DMS53 (cell line): ENCODE measurements at places on chromosomes 7 and 10.

- DNase-seq: peak; percentile 82
Observed at GRCh38 chr10:89414879-89415821, 782 bp downstream of the IFIT5 start.

GRCh38 chr10:128086003-128086863 is 40.0 kb downstream of the MKI67 start:
- no peak for DNase-seq

- no peak for DNase-seq
Observed at GRCh38 chr7:106015381-106016218, 52.5 kb downstream of the CDHR3 start.

DNA sequence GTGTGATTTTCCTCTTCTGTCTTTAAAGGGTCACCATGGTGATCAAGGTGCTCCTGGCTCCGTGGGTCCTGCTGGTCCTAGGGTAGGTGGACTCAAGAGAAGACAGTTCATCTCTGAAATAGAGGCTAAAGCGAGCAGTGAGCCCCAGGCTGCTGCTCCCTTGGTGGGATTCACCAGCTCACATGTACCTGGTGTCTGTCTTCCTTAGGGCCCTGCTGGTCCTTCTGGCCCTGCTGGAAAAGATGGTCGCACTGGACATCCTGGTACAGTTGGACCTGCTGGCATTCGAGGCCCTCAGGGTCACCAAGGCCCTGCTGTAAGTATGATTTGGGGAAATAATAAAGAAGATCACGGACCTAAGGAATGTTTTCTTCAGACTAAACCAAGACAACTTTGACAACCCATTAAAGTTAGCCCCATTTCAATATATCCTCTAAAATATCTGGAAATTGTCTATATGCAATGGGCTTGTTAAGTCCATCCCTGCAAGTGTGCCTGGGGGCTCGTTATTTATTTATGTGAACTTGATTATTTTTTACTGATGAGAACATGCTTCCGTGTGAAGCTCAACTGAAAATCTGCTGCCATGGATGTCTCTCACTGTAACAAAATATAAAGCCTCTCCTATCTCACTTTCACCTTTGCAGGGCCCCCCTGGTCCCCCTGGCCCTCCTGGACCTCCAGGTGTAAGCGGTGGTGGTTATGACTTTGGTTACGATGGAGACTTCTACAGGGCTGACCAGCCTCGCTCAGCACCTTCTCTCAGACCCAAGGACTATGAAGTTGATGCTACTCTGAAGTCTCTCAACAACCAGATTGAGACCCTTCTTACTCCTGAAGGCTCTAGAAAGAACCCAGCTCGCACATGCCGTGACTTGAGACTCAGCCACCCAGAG is 32.5 kb downstream of the COL1A2 start:
- DNase-seq: no peak

GRCh38 chr10:102615361-102615760 is 28.9 kb upstream of the TRIM8 start:
- peak; percentile 29 for DNase-seq

DNA sequence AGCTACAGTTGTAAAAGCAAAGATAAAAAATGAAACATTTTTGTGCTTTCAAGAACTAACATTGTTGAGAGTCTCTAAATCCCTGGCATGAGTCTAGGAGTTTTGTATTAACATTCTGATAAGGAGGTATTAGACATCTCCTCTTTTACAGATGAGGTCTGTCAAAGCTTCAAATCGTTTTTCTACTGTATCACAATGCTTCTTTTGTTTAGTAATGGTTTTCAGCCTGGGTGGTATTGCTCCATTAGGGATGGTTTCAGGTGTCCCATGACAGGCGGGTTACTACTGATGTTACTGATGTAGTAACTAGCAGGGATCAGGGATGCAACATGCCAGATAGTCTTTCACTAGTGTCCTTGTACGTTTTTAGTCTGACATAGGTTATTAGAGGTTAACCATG is 27.4 kb downstream of the STAM start:
- DNase-seq: no peak

DNA sequence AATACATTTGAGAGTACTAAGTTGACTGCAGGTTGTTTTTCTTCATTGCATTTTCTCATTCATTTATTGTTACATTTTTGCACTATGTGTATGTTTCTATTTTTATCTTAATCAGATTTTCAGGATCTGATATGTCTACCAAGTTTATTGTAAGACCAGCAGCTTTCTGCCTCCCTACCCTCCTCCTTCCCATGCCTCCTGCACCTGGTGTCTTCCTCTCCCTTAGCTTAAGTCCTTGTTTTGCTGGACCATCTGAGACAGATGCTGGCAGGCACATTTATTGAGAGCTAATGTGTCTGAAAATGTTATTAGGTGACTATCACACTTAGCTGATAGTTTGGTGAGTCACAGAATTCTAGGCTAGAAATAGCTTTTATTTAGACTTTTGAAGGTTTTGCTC is 79.6 kb downstream of the ANLN start:
- DNase-seq: no peak

- no peak for DNase-seq
Observed at GRCh38 chr7:73864981-73865711, 4.2 kb downstream of the TMEM270 start.

DNA sequence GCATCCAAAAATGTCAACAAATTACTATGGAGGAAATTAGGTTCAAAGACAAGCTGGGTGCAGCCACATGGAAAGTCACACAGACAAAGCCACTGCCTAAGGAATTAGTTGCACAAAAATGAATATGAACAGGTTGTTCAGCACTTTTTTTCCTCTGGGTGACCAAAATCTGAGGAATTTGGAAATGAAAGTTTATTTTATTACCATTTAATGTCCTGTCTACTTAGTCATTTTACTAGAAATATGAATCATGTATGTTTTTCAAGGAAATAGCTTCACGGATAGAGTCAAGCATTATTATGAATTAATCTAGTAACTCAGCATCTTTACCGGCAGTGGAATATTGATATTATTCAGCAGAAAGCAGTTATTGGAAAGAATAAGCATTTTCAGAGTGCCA is 106.3 kb downstream of the ANK3 start:
- DNase-seq: no peak

DNA sequence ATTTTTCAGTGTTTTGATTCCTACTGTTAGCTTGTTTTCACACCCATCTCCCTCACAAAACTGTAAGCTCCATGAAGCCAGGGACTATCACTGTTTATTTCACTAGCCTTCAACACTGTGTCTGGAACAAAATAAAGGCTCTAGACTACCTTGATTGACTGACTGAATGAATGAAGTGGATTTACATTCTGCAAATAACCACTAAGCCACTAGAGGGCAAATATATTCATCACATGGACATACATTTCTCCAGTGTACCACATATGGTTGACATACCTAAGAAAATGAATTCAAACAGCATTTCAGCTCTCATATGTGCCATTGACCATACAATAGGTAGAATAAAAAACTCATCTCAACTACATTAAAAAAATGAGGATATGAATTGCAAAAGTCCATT is 185.9 kb downstream of the RAB11FIP2 start:
- peak; percentile 56 for DNase-seq

GRCh38 chr10:131167036-131167860 is 144.3 kb downstream of the TCERG1L start:
- DNase-seq: no peak

GRCh38 chr7:29160080-29160479 is 13.7 kb upstream of the CPVL start:
- DNase-seq: no peak

GRCh38 chr10:86545101-86545500 is 23.5 kb upstream of the WAPL start:
- DNase-seq: no peak

DNA sequence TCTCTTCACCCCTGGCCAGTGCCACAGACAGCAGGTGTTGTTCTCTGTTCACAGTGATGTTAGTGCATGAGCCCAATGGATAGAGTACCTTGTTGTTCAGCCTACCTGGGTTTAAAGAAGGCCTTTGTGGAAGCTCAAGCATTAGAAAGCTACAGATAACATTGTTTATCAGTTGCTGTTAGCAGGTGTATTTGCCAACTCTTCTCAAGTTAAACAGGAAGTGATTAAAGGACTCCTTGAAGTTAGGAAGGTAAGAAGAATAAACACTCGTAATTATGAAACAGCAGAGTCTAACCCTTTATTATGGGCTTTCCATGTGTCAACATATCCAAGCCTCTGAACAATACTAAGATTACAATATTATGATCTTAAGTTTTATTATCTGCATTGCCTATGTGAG is 25.9 kb downstream of the RGR start:
- peak; percentile 98 for DNase-seq

- no peak for DNase-seq
Observed at GRCh38 chr10:81961451-81962184, 86.6 kb downstream of the NRG3 start.

DNA sequence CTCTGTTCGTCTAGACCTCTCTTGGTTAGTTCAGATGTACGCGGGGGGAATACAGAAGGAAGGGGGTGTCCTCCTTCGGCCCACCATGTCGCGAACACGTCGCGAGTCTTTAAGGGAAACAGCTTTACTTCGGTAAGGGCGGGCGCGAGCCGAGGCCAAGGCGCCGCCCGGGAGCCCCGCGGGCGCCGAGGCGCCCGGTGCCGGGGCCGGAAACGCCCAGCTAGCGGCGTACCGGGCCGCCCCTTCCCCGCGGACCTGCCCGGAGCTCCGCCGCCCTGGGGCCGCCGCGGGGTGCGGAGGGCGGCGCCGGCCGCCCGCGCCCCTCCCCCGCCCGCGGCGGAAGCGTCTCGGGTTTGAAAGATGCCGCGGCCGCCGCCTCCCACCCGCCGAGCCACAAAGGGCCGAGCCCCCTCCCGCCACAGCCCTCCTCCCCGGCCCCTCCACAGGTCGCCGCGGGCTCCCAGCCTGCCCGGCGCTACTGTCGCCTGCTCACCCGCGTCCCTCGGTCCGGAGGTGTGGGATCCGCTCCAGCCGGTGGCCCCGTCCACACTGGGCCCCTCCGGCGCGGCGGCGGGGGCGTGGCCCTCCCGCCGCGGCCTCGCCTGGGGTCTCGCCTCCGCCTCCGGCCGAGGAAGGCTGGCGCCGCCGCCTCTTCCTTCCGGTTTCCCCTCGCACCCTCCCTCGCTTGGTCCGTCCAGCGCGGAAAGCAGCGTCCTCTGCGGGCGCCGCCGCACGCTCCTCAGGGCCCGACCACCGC is at the start of gene KBTBD2:
Gene KBTBD2, minus strand, starts transcription at position 718 of the 757 bp plus-strand sequence. CDS start 12,156 bp downstream, outside the sequence.
- peak; percentile 99 for DNase-seq

DNA sequence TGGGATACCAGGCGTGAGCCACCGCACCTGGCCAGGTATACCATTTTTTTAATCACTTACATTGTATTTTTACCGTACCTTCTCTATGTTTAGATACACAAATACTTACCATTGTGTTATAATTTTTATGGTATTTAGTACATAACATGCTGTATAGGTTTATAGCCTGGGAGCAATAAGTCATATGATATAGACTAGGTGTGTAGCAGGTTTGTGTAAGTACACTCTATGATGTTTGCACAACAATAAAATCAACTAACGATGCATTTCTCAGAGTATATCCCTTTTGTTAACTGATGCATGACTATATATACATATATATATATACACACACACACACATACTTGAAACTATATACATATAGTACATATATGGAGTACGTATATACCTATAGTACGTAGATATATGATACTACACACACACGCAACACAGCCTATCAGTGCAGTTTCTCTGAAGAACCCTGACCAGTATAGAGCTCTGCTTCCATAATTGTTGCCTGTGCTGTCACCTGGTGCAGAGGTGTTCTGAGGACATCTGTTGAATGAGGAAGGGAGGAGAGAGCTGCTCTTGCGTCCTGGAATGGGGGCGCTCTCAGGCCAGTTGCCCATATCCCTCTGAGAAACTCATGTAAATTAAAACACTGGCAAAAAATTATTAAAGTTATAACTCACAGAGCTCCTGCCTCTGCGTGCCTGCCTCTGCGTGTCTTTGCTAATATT is 315.3 kb downstream of the FGFR2 start:
- peak; percentile 37 for DNase-seq

DNA sequence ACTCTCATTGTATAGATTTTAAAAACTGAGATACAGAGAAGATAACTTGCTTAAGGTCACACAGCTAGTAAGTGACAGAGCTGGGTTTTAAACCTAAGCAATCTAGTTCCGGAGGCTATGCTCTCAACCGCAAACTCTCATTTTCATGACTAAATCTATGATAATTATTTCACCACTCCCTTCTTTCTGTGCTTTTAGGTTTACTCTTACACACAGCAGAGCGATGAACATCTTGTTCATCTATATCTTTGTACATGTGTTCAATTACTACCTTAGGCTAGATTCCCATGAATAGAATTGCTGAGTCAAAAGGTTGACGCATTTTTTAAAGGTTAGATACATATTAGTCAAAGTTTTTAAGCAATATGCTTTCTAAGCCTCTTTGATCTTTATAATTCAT is 154.8 kb downstream of the CHN2 start:
- no peak for DNase-seq

DNA sequence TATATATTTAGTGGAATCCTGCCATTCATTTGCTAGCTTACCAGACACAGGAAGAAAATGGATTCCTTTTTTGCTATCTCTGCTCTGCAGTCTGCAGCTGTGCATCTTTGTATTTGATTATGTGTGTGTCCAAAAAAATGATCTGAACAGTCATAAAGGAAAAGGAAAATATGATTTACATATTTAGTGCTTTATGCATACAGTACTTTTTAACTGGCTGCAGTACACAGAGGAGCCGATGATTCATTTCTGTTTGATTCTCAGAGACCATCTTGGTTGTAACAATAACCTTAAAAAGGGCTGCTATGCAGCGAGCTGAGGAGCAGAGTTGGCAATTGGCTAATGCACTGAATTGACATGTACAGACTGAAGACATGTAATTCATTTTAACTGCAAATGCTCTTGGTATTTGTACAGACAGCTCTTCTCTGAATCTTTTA is 151.3 kb upstream of the FZD1 start:
- DNase-seq: no peak

- no peak for DNase-seq
Observed at GRCh38 chr10:6199131-6199733, 3.5 kb upstream of the PFKFB3 start.

GRCh38 chr7:151652111-151652510 is 132.4 kb upstream of the RHEB start:
- DNase-seq: peak; percentile 29

- DNase-seq: no peak
Observed at GRCh38 chr7:103132995-103133688, 15.8 kb downstream of the NAPEPLD start.

DNA sequence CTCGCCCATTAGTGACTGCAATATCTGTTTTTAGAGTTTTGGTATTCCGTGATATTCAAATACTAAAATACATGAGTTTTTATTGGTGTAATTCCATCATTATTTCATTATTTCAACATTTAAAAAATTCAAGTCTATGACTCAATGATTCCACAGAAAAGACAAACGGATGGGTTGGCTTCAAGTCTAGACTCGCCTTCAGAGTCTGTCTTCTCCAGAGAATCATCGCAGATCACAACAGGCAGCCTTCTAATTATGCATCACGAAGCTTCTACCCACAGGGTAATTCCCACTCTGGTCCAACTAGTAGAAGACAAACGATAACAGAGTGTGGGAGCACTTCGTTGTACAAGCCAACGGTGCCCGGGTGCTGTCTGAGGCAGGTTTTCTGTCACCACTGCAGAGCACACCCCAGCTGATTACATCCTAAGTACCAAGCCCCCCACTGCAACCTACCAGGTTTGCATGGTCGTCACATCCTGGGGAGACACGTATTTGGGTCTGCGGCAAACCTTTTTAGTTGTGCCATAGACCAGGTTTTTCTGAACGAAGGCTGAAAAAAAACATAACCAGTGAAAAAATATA is 28.9 kb downstream of the PARP12 start:
- DNase-seq: no peak

- no peak for DNase-seq
Observed at GRCh38 chr7:157916946-157917640, 580.3 kb downstream of the DNAJB6 start.

- peak; percentile 23 for DNase-seq
Observed at GRCh38 chr10:8365935-8366911, 311.7 kb downstream of the GATA3 start.

- DNase-seq: peak; percentile 93
Observed at GRCh38 chr7:95509199-95509598, 23.5 kb downstream of the ASB4 start.
